Stimulated activated CD4-positive, alpha-beta T cell treated with anti-CD3 and anti-CD28 coated beads, Interleukin-4, amount 100 ng/mL, for 1 hour (primary cell): ENCODE measurements at places on chromosomes 3 and 15.

GRCh38 chr3:124758851-124759635 is 28.8 kb downstream of the UMPS start:
- no peak for DNase-seq

DNA sequence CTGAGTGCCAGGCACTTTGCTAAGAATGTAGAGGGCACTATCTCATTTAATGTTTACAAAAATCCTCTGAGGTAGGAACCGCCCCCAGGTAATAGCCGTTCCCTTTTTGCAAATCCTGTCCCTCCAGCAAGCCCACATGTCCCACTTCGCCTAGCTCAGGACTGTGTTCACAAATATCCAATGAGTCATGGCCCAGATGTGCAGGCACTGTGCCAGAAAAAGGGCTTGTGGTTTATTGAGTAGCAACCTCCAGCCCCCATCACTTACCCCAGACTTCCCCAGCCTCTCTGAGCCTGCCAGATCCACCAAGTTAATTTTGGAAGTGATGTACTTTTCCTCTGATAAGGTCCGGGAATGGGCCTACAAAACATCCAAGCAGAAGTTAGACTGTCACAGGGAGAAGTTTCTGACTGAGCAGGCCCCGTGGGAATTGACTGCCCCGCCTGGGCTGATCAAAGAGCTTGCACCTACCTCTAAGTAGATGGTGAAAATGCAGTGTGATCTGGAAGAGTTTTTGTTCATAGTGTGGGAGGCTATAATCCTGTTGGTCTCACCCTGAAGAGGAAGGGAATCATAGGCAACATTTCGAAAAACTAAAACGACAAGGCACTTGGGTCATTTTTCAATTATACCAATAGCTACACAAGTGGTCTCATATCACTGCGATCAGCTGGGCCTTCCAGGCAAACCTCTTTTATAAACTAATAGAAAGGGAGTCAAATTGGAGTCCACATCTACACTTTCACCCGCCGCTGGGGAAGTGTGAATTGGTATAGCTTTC is 15.7 kb downstream of the KIF9 start:
- DNase-seq: peak; percentile 41

DNA sequence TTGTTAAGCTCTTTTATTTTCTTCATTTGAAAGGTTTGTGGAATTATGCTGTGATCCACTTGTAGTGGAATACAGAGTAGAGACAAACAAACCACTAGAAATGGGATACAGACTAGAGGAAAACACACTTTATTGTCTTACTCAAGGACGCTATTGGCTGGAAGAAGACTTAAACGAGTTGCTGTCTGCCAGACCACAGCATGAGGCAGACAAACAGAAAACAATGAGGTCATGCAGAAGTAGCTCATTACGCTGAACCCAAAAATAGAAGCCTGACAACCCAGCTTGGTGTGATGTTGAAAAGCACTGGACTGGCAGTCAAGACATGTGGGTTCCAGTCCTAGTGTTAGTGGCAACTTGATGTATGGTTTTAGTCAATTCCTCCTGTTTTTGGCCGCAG is 62.4 kb upstream of the P3H2 start:
- DNase-seq: no peak

GRCh38 chr15:93150910-93151881 is 62.2 kb upstream of the RGMA start:
- DNase-seq: no peak

DNA sequence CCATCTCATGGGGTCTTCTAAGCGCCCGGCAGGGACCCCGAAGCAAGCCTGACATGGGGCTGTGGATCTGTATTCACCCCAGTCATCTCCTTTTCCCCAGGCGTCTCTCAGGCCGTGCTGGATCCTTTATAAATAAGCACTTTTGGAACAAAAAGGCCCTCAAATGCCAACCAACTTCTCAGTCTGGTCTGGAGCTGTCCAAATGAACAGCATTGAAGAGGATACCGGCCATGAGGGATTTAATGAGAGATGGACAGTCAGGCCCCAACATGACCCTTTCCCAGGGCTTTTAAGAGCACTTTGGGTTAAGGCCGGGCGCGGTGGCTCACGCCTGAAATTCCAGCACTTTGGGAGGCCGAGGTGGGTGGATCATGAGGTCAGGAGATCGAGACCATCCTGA is 89.2 kb upstream of the SPATA12 start:
- no peak for DNase-seq

DNA sequence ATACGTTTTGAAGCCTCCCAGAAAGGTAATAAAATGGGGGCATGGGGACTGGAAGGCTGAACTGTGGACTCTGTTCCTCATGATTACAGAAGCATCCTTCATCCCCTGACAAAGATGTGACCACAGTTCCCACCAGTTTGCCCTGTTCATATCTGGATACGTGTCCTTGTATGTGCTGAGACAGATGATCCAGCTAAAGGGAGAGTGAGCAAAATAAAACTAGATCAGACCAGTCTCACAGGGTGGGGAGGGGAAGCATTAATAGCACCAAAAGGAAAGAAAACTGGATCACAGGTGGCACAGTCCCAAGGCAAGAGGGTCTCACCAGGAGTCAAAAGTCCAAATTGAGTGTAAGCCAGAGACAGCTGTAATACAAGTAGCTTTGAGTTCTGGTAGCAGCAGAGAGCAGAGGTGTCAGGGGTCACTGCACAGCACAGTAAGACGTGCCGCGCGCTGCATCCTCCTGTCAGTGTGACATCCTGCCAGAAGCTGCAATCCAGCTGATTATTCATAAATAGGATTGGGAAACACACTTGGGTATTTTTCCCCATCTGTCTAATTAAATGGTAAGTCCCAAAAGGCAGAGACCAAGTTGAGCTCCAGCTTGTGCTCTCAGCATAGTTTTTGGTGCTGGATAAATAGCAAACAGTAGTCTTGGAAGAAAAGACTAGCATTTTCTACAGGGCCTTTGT is 560.0 kb upstream of the CFAP20DC start:
- DNase-seq: no peak

DNA sequence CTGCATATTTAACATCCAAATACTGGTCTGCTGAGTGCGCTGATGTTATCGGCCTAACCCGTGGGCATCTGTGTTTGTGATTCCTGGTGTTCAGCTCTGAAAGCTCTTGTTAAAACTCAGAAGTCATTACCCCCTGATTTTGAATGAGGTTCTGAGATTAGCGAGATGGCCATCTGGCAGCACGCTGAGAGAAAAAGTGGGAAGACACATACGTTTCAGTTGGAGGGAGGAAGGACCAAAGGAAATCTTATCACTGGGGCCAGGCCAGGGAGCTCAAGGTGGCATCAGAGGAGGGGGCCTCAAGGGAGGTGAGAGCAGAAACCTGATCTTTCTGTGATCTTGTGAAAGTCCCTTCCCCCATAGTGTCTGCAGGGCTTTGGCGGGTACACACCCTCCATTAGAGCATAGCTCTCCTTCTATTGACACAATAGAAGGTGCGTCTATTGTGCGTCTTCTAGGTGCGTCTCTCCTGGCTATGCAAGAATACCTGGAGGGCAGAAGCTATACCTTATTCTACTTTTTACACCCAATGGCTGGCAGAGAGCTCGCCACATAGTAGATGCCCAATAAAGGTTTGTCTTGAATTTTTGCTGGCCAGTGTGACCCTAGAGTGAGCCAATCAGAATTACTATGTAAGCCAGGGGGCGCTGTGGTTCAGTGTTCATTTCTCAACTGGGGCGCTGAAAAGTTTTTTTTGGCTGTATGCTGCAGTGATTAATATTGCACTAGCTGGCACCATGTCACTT is 182.4 kb downstream of the SHQ1 start:
- peak; percentile 55 for DNase-seq

DNA sequence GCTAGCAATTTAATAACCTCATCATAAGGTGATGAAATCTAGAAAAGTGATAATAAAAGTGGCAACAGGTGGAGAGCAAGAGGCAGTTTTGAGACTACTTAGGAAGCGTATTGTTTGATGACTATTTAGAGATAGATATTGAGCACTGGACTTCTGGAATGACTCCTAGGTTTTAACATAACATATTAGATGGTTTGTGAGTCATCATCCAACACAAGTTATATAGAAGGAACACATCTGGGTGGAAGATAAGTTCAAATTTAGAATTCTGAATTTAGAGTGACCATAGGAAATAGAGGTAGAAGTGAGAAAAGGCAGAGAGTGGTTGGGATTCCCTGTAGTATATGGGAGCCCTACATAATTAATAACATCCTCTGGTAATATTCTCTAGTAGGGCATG is 282.8 kb upstream of the ALCAM start:
- DNase-seq: no peak

- DNase-seq: no peak
These were observed 232.6 kb upstream of the LRTM1 start for GRCh38 chr3:55160241-55160983.

DNA sequence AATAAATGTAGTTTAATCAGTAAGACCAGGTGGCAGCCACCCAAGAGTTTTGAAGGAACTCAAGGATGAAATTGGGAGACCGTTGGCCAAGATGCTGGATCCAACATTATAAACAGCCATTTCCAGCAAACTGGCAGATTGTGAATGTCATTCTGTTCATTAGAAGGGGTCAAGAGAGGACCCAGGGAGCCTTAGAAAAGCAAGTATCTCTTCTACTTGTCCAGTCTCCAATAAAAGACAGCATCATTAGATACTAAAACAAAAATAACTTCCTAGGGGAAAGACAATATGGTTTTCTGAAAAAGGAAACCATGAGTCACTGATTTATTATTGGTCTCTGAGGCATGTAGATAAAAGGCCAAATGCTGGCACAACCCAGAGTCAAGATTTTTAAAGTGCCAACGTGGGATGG is 67.9 kb downstream of the GADL1 start:
- DNase-seq: no peak

GRCh38 chr3:193771653-193772421 is 178.8 kb downstream of the OPA1 start:
- no peak for DNase-seq

GRCh38 chr3:65169961-65170360 is 482.2 kb upstream of the ADAMTS9 start:
- DNase-seq: no peak

GRCh38 chr15:91171334-91171733 is 71.3 kb downstream of the SV2B start:
- no peak for DNase-seq

GRCh38 chr3:153829606-153830170 is 291.5 kb upstream of the ARHGEF26 start:
- no peak for DNase-seq

DNA sequence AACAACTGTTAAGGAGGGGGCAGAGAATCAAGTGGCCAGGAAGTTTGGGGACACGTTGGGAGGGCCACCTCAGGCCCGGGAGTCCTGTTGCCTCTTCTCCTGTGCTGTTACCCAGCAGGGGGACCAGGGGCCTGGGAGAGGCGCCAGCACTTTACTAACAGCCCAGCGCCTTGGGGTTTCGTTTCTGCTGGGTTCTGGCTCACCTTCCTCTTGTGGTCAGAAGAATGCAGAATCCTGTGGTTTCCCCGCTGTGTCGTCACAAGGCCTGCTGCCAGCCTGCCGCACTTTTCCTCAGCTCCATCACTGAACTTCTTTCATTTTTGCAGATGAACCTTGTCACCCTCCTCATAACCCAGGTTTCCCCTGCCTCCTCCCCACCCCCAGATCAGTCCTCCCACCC is 67.7 kb downstream of the SLC30A4 start:
- DNase-seq: peak; percentile 47

- DNase-seq: no peak
These were observed 45.0 kb downstream of the PDHB start for GRCh38 chr3:58388550-58389091.

DNA sequence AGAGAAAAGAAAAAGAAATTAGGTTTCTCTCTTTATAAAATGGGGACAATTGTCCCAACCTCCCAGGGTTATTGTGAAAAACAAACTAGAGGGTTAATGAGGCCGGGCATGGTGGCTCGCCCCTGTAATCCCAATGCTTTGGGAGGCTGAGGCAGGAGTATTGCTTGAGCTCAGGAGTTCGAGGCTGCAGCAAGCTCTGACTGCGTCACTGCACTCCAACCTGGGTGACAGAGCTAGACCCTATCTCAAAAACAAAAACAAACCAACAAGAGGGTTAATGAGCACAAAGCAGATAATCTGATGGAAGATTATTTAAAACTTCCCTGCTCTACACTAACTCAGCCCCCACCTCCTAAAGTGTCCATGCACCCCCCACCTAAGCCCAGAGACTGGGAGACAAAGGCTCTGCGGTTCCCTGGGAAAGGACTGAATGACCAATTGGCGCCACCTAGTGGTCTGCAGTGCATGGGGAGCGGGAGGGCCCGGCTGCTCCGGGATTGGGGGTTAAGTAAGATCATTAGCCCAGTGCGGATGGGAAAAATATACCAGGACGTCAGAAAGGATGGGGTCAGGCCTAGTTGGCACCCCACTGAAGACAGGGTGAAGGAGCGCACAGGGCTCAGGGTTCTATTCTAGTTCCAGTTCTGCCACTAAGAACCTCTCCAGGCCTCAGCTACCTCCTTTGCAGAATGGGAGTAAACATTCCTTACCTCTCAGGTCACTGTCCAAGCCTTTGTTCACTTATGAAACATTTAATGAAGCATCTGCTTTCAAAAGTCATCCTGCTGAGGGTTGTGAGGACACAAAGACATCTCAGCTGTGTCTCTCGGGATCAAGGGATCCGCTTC is 15.6 kb downstream of the PIF1 start:
- DNase-seq: peak; percentile 71

DNA sequence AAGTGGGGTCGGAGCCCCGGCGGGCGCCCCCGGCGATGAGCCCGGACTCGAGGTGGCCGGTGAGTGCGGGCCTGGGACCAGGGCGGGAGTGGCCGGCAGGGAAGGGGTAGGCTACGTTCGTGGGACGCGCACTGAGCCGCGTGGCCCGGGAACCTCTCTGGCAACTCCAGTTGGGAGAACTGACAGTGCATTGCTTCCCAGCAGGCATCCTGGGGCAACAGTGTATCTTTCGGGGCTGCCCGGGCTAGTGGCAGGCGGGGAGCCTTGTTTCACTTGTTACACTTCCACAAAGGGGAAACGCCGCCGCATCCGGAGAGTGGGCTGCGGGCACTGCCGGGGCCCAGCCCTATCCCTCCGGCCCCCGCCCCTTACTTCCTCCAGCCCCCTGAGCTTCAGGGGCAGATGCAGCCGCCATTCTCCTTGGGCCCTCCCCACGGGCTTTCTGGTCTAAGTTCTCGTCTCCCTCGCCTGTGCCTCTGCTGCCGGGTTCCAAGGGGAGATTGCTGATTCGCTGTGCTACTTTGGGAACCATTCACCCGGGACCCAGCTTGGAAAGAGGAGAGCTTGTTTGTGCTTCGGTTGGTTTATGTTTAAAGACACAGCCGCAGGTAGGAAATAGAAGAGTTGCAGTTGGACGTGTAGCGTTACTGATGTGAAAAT is 675 bp downstream of the BRPF1 start:
- peak; percentile 37 for DNase-seq

DNA sequence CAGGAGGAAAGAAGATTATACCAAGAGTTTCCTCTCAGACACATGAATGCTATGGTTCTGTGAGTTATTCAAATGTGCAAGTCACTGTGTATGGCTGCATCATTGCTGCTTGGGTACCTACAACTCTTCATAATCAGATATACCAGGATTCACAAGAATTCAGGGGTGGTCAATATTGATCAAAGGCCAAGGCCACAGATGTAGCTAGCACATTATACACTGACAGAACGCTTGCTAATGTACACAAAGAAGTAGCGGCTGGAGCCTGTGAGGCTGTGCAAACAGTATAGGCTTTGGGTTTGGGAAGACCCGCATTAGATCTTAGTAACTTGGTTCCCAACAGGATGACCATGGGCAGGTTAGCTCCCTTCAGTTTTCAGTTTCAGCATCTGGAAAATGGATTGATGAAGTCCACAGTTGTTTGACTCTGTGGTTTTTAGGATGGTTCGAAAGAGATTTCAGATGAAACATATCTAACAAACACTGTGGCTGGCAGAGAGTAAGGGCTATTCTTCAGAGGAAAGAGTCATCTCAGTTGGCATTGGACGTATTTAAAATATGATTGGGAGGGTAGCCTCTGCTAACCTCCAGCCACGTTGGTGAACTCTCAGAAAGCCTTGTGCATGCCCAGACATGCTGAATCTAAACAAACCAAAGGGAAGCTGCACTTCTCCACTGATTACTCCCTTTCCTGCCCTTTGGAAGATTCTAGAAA is 748.7 kb upstream of the CFAP20DC start:
- DNase-seq: no peak
